ENCODE measurements at places on chromosomes 7 and 10. TPM values are rescaled to one million over a fixed set of nuclear protein-coding genes. Genes with fewer than 3 reads are reported as not detected.

The ZNF727 gene
- polyA plus RNA-seq: not detected

GRCh38 chr10:68954904-68955303, 1.1 kb upstream of the DDX21 start:
- no peak overlapping the region for H3K4me3 ChIP-seq
- H3K27ac ChIP-seq: no peak overlapping the region
- H3K27me3 ChIP-seq: no peaks in the 10 kb centered on the region
- H3K4me1 ChIP-seq: peaks cover 23% of the 10 kb centered on the region
- DNase-seq: no peak
- peaks cover 21% of the 10 kb centered on the region for H3K36me3 ChIP-seq

The ADCY1 gene
- polyA plus RNA-seq: 0.01 TPM

- DNase-seq: peak; percentile 98
- no peak overlapping the region for H3K4me3 ChIP-seq
- peaks cover 29% of the 10 kb centered on the region for H3K36me3 ChIP-seq
- peaks cover 51% of the 10 kb centered on the region for H3K4me1 ChIP-seq
- H3K27me3 ChIP-seq: no peaks in the 10 kb centered on the region
Observed at GRCh38 chr7:77327067-77327931, 88.8 kb downstream of the GSAP start.

The MUC3A gene
- polyA plus RNA-seq: not detected

GRCh38 chr7:66303454-66304155, 98.5 kb downstream of the TPST1 start:
- no peaks in the 10 kb centered on the region for H3K36me3 ChIP-seq
- no peak overlapping the region for H3K4me3 ChIP-seq
- no peaks in the 10 kb centered on the region for H3K4me1 ChIP-seq
- DNase-seq: no peak

GRCh38 chr7:120402079-120402767, 129.2 kb downstream of the KCND2 start:
- H3K36me3 ChIP-seq: no peaks in the 10 kb centered on the region
- no peak overlapping the region for H3K4me3 ChIP-seq
- no peak overlapping the region for H3K27ac ChIP-seq
- H3K27me3 ChIP-seq: no peaks in the 10 kb centered on the region
- no peak for DNase-seq

- H3K27me3 ChIP-seq: no peaks in the 10 kb centered on the region
- H3K4me3 ChIP-seq: no peak overlapping the region
- DNase-seq: no peak
Observed at GRCh38 chr10:86102451-86102850, 264.1 kb downstream of the GRID1 start.

The PTF1A gene
- polyA plus RNA-seq: not detected

DNA sequence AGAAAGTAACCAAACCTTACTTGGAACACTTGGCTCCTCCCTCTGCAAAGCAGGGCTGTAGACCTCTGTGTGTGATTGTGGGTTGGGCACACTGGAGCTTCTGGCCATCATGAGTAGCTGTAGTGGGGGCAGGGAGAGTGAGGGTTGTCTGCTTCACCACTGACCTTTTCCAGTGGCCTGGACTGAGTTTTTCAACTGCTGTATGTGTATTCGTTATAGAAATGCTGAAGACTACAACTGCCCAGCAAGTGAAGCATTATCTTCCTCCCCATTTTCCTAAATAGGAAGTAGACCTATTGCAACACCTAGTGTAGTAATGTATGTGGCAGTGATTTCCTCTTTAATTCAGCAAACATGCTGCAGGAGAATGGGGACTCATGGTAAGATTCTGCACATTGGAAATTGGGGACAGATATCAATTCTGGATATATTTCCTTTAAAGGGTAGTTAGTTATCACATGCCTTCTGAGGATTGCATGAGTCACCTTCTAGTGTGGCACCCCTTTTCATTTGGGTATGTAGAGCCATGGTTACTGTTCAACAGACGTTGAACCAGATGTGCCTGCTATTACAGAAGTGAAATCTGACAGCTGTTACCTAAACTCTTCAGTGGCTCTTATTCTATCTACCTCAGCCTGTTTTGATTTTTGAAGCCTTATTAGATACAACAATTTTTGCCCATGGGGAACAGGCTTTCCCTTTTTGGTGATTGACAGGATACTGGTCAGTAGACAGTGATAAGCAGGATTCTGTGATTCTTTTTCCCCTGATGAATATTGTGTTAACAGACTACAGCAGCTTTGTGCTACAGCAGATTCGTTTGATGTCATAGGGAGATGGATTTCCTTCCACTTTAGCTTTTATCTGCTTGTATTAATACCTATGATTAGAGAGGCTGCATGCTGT, 130.9 kb downstream of the SND1 start:
- DNase-seq: peak; percentile 51
- H3K4me3 ChIP-seq: no peak overlapping the region
- H3K36me3 ChIP-seq: no peaks in the 10 kb centered on the region

The CCDC71L gene
- polyA plus RNA-seq: 7.8 TPM

The PHYHIPL gene
- polyA plus RNA-seq: not detected

DNA sequence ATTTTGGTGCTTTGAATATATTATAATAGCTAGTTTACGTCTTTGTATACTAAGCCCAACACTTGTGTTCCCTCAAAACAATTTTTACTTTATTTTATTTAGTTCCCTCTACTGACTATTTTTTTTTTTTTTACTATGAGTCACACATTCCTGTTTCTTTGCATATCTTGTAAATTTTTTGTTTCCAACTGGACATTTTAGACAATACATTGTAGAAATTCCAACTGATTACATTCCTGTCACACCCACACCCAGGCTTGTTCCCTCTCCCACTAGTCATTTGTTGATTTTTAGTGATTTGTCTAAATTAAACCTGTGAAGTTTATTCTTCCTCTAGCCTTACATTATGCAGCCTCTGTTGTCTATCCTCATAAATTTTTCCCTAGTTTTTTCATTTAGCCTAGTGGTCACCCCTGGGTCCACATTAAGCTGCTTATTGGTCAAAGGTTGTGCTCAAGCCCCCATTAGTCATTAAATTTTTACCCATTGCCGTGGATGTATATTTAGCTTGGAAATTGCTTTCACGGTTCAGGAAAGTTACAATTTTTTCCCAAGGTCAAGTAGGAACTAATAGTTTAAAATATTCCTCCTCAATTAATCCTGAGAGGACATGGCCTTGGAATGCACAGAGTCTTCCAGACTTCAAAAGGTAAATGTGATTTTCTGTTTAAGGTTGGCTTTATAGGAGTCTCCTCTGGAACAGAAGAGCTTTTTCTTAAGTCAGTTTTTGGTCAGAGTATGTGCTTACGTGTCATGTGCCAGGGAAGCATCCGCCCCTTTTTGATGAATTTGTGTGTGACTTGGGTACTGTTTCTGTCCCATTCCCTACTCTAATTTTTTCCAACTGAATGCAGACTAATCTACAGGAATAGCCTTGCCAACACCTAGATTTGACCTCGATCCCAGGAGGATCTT, 207.6 kb upstream of the TMEM72 start:
- H3K27ac ChIP-seq: no peak overlapping the region
- no peaks in the 10 kb centered on the region for H3K27me3 ChIP-seq
- no peak for DNase-seq
- H3K36me3 ChIP-seq: no peaks in the 10 kb centered on the region

GRCh38 chr10:120365872-120366271, 91.2 kb upstream of the PLPP4 start:
- H3K27me3 ChIP-seq: no peaks in the 10 kb centered on the region
- H3K27ac ChIP-seq: no peak overlapping the region
- no peak for DNase-seq
- H3K36me3 ChIP-seq: no peaks in the 10 kb centered on the region
- no peaks in the 10 kb centered on the region for H3K4me1 ChIP-seq

The SMKR1 gene
- polyA plus RNA-seq: not detected

DNA sequence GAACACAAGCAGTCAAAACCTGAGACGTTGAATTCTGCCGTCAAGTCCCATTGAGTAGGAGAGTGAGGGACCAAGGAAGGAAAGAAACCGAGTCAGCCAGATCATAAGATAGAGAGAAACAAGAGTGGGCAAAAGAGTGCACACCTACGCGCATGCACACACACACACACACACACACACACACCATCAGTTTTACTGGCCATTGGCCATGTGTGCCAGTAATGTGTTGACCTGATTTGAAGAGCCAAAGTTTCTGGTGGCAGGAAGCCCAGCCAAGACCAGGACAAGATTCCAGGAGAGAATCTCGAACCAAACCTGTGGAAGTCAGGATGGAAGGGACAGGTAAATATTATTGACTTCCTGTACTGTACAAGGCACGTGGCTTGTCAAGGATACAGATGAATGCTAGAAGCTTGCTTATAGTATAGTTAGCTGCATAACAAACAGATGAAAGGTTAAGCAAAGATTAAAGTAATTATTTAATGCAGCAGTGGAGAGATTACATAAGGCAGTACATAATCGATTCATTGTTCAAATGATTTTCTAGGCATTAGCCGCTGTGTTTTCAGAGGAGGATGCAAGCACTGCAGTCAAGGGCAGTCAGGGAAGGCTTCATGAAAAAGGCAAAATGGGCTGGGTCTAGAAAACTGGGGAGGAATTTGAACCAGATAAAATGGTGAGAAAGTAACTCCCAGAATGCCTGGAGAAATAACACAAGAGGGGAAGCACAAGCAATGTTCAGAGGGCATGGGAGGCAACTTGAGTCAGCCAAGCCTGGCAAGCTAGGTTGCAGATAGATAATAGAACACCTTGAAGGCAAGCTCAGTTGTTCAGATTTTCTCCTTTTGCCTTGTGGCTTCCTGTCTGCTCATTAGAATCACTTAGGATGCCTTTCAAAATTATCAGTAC, 2.7 kb upstream of the HYCC1 start:
- no peaks in the 10 kb centered on the region for H3K27me3 ChIP-seq
- no peak for DNase-seq
- H3K36me3 ChIP-seq: no peaks in the 10 kb centered on the region
- H3K4me3 ChIP-seq: peak overlapping the region; percentile 48
- H3K27ac ChIP-seq: no peak overlapping the region

GRCh38 chr10:82411416-82411815, 536.4 kb downstream of the NRG3 start:
- H3K4me1 ChIP-seq: no peaks in the 10 kb centered on the region
- H3K36me3 ChIP-seq: no peaks in the 10 kb centered on the region
- H3K27me3 ChIP-seq: no peaks in the 10 kb centered on the region
- H3K27ac ChIP-seq: no peak overlapping the region

DNA sequence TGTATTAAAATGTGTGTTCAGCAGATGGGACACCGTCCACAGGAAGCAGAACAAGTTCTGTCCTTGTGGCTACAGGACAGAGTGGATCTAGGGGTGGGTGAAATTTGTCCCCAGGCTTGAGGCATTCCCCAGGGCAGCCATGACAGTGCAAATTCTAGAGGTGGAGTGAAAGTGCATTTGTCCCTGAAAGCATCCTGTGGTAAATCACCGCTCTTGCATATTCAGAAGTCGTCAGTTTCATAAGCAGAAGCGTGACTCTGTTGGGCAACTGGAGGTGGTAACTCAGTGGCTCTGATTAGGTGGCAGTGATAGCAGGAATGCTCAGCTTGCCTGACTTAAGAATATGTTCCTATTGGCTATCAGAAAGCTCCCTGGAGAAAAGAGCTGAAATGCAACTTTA, 96.6 kb downstream of the SNX10 start:
- peak; percentile 51 for DNase-seq
- no peak overlapping the region for H3K27ac ChIP-seq
- H3K4me3 ChIP-seq: no peak overlapping the region
- H3K27me3 ChIP-seq: peaks cover 4% of the 10 kb centered on the region
- no peaks in the 10 kb centered on the region for H3K36me3 ChIP-seq

DNA sequence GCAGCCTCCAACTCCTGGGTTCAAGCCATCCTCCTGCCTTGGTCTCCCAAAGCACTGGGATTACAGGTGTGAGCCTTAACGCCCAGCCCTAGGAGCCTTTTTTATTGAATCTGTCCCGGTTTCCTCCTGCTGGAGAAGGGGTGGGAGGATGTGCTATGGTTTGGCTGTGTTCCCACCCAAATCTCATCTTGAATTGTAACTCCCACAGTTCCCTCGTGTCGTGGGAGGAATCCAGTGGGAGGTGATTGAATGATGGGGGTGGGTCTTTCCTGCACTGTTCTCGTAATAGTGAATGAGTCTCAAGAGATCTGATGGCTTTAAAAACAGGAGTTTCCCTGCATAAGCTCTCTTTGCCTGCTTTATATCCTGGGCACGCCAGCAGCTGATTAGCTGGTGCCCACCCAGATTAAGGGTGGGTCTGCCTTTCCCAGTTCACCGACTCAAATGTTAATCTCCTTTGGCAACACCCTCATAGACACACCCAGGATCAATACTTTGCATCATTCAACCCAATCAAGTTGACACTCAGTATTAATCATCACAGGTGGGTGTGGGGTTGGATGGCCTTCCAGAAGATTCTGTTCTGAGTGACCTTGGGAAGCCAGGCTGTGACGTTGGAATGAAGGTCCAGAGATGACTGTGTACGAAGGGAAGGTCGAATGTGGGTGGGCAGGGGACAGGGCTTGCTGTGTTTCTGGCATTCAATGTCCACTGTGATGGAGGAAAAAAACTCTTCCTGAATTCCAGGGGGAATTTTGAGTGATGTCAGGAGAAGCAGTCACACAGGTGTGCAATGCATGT, 33.8 kb upstream of the CUX1 start:
- peaks cover 12% of the 10 kb centered on the region for H3K4me1 ChIP-seq
- DNase-seq: no peak
- no peak overlapping the region for H3K4me3 ChIP-seq
- H3K27ac ChIP-seq: no peak overlapping the region
